Fibroblast of skin of back (primary cell): ENCODE measurements at places on chromosomes 11 and 22.

DNA sequence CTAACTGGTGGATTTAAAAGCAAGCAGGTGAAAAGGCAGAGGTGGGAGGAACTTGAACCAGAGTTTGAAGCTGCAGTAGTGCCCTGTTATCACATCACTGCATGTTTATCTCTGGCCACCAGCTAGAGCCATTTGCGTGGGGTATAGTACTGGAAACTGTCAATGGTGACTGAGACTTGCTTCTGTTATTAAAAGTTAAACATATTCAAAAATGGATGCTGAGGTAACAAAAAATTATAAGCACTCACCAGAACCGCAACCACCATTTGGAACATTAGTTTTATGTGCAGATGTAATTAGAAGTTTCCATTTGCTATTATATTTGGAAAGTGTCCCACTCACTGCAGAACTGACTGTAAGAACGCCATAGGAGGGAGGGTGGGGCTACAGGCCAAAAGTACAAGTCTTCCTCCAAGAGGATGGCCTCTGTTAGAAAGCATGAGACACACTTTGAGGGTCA, 1.2 kb upstream of the CD59 start:
- peak; percentile 40 for DNase-seq

DNA sequence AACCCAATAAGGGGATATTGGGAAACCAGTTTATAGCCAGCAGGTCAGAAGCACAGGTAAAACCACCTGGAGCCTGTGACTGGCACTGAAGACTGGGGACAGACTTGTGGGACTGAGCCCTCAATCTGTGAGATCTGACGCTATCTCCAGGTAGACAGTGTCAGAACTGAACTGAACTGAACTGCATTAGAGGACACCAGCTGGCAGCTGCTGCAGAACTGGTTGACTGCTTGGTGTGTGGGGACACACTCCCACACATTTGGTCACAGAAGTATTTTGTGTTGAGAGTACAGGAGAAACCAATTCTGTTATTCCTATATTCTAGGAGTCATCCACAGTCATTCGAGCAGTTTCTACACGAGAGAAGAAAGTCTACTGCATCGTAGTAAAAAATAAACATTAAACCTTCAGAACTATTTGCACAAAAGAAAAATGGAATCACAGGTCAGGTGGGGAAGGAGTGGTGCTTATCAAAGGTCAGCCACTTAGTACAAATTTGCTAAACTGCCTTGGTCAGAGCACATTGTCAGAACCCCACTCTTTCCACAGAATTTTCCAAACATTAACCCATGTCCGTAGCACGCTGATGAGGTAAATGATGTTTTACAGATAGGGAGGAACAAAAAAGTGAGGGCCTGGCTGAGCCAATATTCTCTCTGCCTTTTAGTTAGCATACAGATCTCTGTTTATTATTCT, 77.2 kb downstream of the SIK3 start:
- DNase-seq = no peak

DNA sequence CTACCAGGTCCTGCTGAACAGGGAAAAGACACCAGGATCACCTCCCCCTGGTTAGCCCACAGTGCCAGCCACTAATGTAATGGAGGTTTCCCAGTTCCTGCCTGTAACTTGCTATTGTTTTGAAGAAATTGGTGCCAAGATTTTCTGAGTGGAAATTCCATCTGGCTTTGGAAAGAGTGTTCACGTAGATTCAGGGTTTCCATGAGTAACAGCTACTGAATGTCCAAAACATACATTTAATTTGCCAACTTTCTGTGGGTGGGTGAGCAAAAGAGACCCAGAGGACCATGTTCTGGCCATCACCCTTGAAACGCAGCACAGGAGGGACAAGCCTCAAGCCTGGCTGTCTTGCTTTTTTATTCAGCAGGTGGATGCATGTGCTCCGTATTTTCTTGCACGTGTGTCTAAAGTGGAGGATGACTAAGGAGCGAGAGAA, 8.8 kb upstream of the DKK3 start:
- peak; percentile 87 for DNase-seq

GRCh38 chr22:25540908-25541660, 23.4 kb upstream of the GRK3 start:
- no peak for DNase-seq

- DNase-seq = no peak
Observed at GRCh38 chr11:67268962-67269268, 2.6 kb downstream of the GRK2 start.

DNA sequence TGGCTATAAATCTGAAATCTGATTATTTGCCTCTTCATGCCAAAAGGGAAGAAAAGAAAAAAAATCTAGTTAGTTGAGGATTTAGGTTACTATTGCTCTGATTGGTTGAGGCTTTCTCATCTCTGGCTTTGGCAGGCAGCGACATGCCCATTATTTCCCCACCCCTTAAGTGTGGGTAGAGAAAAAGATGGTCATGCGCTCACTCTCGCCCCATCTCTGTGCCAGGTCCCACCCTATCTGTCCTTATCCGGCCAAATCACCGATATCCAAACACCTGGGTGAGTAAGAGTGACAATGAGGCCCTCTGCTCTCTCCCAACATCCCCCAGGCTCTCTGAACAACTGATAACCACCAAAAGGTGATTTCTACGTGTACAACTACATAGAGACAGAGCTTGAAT, 31.2 kb upstream of the SNX19 start:
- no peak for DNase-seq

DNA sequence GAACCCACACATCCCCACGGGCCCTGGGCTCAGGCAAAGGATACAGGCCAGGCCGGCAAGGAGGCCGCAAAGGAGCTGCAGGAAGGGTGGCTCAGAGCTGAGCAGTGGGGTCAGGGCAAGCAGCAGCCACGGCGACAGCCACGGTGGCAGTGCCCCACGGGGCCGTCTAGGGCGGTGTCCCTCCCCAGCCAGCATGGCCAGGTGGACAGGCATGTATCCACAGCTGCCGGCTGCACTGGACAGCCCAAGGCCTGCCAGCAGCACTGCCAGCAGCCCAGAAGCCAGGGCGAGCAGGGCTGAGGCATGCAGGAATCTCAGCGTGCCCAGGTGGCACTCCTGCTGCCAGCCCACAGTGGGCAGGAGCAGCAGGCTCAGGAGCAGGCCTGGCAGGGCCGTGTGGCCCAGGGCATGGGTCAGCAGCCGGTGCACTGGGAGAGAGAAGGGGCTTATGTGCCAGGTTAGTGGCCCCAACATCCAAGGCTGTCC, 3.9 kb downstream of the RHBDD3 start:
- no peak for DNase-seq

DNA sequence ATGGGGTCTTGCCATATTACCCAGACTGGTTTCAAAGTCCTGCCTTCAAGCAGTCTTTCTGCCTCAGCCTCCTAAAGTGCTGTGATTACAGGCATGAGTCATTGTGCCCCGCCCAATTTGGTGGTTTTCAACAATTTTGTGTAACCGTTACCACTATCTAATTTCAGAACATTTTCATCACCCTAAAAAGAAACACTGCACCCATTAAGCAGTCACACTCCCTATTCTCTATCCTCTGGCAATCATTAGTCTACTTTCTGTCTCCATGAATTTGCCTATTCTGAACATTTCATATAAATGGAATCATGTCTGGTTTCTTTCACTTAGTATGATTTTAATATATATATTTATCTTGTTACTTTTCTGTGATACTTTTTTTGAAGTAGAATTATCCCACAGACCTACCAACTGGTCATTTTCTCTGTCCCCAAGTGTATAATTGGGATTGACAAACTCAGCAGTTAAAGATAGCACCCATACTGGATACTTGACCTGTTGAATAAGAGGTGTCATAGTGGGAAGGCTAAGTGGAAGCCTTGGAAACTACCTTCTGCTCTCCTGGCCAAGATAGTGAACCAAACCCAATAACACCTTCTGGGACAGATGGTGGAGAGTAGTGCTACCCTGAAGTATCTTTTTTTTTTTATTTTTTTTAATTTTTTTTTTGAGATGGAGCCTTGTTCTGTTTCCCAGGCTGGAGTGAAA, 64.8 kb downstream of the STIM1 start:
- DNase-seq = peak; percentile 73

DNA sequence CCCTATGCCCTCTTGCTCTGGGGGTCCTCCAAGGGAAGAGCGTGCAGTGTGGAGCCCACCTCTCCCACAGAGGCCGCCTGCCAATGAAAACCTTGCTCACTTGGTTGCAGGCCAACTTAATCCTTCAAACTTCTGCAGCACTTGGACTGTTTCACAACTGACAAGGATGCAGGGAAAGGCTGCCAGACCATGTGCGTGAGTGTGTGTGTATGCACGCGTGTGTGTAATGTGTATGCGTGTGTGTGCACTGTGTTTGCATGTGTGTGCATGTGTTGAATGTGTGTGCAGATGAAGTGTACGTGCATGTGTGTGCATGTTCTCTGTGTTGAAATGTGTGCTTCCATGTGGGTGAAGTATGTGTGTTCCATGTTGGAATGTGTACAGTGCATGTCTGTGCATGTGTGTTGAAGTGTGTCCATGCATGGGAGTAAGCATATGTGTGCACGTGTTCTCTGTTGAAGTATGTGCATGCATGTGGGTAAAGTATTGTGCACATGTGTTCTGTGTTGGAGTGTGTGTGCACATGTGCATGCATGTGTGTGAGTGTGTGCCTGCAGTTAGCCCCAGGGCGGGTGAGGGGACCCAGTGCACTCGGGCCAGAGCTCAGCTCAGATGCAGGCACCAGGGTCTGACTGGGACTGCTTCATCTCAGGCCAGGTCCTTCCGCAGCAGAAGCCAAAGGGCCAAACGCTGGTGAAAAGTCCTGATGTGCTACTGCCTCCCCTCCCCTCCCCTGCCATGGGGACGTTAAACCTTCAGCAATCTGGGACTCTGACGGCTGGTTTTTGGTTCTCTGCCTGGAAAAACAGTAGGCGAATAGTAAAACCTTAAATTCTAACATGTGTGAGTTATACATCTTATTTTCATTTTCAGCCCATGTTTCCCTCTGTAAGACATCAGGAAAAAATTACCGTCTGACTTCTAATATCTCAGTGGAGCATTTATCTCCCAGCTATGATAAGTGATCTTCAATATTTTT, 72.0 kb downstream of the FLI1 start:
- DNase-seq = peak; percentile 71

DNA sequence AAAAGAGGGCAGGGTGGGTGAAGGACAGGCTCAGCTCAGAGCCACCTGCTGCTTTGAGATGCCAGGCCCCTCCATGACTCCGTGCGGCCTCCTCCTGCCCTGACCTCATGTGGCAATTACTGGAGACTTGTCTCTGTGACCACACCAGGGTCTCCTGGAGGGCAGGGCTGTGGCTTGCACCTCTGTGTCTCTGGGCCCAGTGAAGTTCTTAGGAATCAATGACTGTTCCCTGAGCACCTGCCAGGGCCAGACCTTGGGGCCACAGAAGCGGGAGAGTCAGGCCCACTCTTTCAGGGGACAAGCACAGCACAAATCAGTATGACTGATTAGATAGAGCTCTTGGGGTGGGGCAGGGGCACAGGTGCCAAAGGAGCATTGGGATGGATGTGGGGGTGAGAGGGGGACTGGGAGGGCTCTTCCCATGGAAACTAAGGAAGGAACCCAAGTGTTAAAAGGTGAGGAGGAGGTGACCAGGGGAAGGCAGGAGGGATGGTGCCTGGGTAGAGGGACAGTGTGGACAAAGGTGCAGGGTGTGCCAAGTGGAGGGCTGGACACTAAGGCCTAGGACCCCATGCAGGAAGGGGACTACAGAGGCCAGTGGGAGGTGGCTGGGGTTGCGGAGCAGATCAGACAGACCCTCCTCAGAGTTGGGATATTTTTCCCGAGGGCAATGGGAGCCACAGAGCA, 77.3 kb upstream of the SHISAL1 start:
- DNase-seq = no peak

DNA sequence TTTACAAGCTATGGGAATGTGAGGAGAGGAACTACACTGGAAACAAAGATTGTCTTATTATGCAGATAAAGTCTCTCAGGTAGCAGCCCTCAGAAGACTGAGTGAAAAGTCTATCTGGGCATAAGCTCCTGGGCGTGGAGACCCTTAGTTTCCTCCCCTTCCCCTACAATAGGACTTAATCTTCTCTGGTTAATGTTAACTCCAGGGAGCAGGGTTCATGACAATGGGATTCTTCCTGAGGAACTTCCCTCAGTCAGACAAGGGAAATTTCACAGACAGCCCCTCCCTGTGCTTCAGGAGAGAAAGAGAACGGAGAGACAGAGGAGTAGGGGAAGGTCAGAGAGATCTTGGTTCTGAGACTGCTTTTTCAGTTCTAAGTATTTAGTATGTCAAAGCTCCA, 1428.6 kb downstream of the LRRC4C start:
- DNase-seq = no peak

DNA sequence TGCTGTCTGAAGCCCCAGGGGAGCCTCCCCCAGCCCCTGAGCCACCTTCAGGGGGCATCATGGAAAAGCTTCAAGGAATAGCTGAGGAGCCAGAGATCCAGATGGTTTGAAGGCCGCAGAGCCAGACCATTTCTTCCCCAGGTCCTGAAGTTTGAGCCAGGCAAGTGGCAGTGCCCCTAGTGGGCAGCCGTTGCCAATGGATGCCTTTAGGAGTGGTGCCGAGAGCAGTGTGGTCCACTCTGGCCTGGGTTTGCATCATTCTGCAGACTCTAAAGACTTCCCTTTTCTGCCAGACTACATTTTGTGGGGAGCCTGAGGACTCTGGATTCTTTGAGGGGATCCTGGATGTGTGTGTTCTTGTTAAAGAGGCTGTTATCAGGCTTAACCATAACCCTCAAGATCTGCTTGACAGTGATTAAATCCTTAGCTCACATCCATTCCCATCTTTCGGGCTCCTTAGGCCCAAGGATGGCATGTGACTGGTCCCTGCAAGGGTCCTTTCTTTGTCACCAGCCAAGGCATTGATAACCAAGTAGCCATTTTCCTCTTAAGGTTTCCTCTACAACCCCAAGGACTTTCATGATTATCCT, 13.1 kb downstream of the HINFP start:
- peak; percentile 4 for DNase-seq
